ENCODE measurements at places on chromosomes 3 and 15.

DNA sequence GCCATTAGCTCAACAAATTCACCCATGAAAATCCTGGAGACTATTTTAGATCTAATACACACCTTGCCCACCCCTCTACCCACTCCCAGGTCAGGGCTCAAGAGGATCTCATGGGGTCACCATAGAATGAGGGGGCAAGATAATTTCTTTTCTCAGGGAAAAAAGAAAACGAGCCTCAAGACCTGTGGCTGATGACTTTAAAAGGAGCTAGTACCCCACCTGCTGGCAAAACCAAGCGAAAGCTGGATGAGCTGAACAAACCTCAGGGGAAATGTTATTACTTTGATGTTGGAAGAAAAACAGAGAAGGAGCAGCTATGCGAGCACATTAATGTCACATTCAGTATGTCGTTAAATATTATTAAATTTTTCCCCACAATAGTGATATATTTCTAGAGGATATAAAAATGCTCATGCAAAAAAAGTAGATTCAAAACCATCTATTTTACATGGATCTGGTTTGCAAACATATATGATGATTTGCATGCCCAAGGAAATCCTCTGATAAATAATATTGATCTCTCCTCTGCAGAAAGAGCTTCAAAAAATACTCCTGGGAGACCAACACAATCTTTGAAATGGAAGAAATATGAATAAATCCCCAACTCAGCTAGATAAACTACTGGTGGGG is 37.7 kb downstream of the PLD1 start:
- no peak for DNase-seq

GRCh38 chr3:192092388-192093005 is 631.5 kb downstream of the PYDC2 start:
- DNase-seq = no peak

GRCh38 chr3:87987952-87988351 is 70.9 kb downstream of the CGGBP1 start:
- DNase-seq = no peak

GRCh38 chr15:67117370-67117769 is 52.0 kb downstream of the SMAD3 start:
- no peak for DNase-seq

- no peak for DNase-seq
These were observed 123.6 kb upstream of the GAP43 start for GRCh38 chr3:115499666-115500065.

GRCh38 chr3:194824701-194825111 is 139.0 kb downstream of the FAM43A start:
- DNase-seq = no peak
